ENCODE measurements at places on chromosomes 2 and 18.

- DNase-seq, result no peak
Measured at GRCh38 chr2:217103752-217104545, 244.1 kb upstream of the TNP1 start.

DNA sequence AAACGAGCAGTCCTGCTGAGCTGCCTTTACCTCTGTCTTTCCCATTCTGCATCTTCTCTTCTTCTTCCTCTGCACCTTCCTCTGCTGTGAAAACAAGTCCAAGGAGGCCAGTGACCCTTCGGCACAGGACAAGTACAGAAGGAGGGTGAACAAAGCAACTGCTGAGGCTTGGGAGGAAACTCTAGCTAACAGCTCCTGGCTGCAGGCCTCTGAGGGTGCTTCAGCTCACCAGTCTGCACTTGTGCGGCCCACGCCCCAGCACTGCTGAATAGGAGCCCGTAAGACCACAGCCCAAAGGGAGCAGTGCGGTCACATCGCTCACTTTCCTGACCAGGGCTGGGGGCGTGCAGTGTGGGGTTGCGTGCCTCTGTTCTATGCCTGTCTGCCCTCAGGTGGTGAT lies 42.1 kb upstream of the DNMT3A start:
- no peak for DNase-seq

DNA sequence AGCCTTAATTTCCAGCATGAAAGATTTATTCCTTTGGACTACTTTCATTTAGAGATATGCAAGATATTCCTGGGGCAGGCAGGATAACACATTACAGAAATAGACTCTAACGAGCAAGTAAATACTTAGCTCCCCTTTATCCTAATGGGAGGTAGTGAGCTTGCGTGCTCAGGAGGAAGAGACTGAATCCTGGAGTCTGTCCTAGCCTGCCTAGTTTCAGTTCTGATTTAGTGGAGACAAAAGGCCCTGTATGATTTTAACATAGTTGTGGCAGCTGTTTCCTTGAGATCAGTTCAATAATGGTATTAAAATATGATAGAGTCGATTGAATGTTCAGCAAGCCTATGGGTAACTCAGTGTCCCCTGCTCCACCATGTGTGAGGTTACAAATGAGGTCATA lies 109.5 kb downstream of the FMNL2 start:
- DNase-seq, result no peak

- no peak for DNase-seq
Measured at GRCh38 chr2:198371921-198372543, 567.6 kb downstream of the PLCL1 start.

GRCh38 chr2:226802573-226802972 lies 3.0 kb upstream of the IRS1 start:
- peak; percentile 45 for DNase-seq

- no peak for DNase-seq
Measured at GRCh38 chr2:12061286-12062052, 315.0 kb downstream of the LPIN1 start.

- no peak for DNase-seq
Measured at GRCh38 chr2:53403792-53404413, 363.7 kb upstream of the CHAC2 start.

GRCh38 chr2:68340226-68341061 lies 20.7 kb upstream of the CNRIP1 start:
- DNase-seq, result no peak

DNA sequence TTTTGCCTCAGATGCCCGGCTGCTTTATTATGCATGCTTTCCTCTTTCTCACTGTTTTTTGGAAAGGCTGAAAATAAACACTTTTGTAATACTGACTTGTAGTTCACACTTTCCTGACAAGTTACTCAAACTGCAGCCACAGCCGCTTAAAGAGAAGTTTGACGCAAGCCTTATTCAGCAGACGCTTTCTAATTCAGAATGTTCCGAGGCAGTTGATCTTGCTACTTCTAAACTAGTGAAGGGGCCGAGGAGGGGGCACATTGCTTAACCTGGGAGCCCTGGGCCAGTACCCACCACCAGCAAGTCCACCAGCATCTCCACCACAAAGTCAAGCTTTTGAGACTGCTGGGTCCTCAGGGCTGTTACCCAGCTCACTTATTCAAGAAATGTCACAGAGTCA lies 71.8 kb upstream of the SPRED2 start:
- no peak for DNase-seq

- DNase-seq, result peak; percentile 93
Measured at GRCh38 chr2:14632133-14632936, at the start of gene LRATD1. LRATD1 (plus strand) TSS chr2:14632717; CDS start chr2:14633980, 1,263 bp downstream.

- no peak for DNase-seq
Measured at GRCh38 chr18:49994410-49994809, 181.1 kb upstream of the ACAA2 start.

GRCh38 chr18:12310762-12311161 lies 2.7 kb downstream of the TUBB6 start:
- no peak for DNase-seq

- no peak for DNase-seq
Measured at GRCh38 chr2:217691920-217692666, 310.7 kb downstream of the TNS1 start.

GRCh38 chr2:173934895-173935294 lies 30.3 kb downstream of the SP3 start:
- peak; percentile 36 for DNase-seq

DNA sequence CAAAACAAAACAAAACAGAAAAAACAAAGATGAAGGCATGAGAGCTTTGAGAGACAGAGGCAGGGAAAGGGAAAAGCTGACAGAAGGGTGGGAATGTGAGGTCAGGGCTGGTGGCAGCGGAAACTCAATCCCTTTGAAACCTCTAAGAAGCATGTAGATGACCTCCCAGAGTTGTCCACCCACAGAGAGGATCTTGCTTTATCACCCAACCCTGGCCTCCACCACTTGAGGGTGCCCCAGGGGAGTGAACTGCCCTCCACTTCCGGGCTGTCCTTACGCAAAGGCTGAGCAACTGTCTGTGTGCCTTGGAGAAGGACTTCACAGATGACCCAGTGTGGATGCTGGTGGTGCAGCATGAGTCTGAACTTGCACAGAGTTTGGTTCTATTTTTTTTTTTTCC lies 26.7 kb downstream of the PDCL3 start:
- DNase-seq, result no peak

DNA sequence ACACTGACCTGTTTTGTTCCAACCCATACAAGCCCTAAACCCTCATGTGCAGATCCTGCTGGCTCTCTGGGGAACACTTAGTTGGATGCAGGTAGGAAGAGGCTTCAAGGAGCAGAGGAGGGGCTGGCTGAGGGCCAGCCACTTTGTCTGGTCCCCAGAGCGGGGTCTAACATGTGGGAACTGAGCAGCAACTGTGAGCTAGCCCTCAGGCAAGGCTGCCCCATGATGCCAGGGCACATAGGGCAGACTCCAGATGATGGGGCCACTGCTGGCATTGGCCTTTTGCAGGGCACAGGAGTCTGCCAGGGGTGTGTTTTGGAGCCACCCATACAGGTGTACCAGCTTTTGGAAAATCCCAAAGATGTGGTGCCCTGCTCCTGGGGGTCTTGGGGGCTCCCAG lies 67.7 kb downstream of the HPCAL1 start:
- DNase-seq, result no peak

DNA sequence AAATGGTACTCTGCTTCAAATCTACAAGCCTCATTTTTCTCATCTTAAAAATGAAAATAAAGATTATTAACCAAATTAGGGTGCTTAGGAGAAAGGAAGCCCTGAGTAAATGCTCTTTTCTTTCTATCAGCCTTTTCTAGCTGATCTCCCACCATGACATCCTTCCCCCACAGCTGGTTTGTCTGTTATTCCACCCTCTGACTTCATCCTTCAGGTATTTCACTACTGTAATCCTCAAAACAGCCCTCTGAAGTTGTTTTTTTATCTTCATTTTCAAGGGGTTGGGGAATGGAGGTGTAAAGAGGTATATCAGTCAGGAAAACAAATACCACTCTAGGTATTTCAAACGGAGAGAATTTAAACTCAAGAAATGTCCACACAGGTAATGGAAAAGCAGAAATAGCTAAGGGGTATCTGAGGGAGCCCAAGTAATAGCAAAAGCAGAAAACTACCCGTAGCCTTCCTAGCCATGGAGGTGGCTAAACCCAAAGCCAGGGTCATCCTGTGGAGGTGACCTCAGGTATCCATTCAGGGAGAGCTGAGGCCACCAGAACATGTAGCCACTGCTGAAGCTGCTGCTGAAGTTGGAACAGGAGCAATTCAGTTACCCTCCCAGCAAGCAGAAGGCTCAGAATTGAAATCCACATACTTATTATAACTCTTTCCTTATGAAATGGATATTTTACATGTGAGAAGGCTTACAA lies 990.9 kb upstream of the ACVR2A start:
- DNase-seq, result no peak

DNA sequence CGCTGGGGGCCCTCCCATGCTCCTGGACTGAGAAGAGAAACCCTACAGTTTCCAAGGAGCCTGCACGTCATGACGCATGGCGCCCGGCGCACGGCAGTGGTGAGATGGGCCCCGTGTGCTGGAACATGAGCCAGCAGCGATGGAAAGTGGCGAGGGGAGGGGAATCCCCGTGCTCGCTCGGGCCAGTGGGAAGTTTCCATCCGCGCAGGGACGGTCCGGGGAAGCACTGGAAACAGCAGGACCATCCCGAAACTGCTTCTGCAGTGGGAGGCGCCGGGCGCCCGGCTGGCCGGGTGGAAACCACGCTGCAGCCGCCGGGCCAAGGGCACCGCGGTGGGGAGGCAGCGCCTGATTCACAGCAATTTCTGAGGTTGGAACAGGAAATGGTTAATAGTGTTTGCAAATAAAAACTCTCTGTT lies 4.9 kb upstream of the PDCD1 start:
- no peak for DNase-seq

- DNase-seq, result peak; percentile 56
Measured at GRCh38 chr2:61538920-61539520, 864 bp upstream of the XPO1 start.

- no peak for DNase-seq
Measured at GRCh38 chr2:48339451-48339850, 190.5 kb upstream of the STON1 start.

DNA sequence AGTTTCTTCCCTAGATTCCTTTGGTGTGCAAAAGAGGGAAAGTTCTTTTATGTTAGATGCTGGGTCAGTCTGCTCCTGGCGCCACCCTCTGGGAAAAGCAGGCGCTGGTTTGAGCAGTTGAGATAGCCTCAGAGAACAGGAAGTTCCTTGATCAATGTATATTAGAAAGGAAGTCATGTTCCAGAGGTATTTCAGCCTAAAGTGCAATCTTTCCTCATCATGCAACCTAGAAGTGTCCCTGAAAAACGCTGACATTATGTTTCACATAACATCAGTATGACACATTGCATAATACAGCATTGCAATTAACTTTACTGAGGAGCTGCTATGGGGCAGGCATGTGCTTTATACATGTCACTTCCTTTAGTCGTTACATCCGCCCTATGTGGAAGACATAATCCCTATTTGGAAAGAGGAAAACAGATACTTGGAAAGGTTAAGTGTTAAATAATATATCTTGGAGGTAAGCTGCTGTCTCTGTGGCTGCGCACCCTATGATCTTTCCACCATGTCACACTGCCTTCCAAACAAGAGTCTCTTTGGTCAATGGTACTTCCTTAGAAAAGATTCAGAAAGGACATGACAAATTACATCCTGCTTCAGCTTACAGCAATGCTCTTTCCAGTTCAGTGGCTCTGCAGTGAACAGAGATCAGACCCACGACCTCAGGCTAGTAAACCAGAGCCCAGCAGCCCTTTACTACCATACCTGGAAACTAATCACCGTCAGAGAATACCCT lies 369.7 kb downstream of the RAD51AP2 start:
- DNase-seq, result peak; percentile 32

- DNase-seq, result no peak
Measured at GRCh38 chr2:113966832-113967231, 76.9 kb downstream of the ACTR3 start.

- no peak for DNase-seq
Measured at GRCh38 chr18:58896268-58896667, 31.6 kb downstream of the ZNF532 start.

DNA sequence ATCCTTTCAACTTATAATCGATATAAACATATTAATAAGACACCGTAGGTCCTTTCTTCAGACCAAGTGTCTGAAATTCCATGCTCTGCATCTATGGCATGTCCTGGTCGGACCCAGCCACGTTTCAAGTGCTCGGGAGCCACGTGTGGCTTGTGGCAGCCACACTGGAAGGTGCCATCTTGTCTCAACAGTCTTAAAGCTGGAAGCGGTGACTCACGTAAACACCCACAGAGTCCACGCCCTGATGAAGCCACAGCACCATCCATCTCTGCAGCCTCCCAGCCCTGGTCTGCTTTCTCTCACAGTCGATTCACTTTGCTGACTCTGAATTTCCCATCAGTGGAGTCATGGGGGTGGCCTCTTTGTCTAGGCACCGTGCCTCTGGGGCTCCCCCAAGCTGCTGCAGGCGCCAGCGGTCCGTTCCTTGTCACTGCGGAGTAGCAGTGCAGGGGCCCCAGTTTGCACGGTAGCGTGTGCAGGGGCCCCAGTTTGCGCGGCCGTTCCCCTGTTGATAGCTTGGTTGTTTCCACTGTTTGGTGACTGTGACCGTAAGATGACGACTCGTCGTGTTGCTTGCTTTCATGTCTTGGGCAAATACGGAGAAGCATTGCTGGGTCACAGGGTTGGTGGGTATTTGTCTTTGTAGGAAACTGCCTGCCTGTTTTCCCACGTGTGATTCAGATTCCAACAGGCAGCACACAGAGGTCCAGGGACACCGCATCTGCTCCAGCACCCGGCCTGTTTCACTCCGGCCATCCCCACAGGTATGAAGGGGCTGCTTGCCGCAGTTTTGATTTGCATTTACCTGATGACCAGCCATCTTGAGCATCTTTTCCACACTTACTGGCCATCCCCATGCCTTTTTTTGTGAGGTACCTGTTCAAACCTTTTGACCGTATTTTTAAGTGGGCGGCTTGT lies 240.3 kb downstream of the HDAC4 start:
- no peak for DNase-seq

GRCh38 chr2:223835701-223836532 lies 1.5 kb downstream of the AP1S3 start:
- no peak for DNase-seq

- DNase-seq, result no peak
Measured at GRCh38 chr2:109562421-109562820, 51.3 kb downstream of the SEPTIN10 start.

DNA sequence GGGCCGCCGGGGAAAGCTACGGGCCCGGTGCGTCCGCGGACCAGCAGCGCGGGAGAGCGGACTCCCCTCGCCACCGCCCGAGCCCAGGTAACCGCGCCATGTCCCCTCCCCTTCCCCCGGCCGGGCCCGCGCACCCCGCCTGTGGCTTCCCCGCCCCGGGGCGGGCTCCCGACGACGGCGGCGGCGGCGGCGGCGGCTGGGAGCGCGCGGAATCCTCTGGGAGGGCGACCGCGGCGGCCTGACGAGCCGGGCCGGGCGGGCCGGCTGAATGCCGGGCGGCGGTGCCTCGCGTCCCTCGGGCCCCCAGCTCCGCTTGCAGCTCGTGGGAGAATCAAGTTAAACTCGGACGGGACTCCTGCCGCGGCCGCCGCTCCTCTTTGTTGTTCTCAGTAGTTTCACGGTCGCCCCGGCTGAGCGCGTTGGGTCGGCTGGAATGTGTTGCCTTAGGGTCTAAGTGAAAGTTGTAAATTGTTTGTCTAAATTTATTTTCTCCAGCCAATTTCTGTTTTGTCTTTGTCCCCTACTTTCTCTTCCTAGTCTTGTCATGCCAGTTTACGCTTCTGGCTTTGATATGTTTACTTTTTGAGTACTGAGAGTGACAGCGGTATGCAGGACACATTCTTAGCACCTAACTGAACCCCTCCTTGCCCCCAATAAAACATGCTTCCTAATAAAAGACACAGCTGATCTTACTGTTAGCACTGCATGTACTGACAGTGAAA lies 685 bp downstream of the SMAD4 start:
- DNase-seq, result peak; percentile 84

- DNase-seq, result no peak
Measured at GRCh38 chr18:49893036-49893435, 79.7 kb upstream of the ACAA2 start.
